KBM-7 (cell line): ENCODE measurements at places on chromosomes 5 and 9.

DNA sequence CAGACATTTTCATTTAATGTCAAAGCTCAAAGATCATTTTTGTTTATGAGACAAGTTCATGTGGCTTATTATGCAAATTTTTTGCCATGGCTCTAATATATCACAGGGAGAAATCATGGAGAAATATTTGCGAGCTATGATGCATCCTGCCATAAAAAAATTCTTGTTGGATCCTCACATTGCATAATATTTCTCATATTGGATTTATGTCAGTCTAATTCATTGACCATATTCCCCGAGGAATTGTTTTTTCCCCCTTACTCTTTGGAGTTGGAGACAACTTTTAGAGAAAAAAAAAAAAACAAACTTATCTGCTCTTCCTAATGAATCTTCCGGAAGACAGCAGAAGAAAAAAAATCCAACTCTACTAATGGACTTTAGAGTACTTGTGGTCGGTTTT lies 4.3 kb downstream of the ZNF462 start:
- DNase-seq, result no peak

DNA sequence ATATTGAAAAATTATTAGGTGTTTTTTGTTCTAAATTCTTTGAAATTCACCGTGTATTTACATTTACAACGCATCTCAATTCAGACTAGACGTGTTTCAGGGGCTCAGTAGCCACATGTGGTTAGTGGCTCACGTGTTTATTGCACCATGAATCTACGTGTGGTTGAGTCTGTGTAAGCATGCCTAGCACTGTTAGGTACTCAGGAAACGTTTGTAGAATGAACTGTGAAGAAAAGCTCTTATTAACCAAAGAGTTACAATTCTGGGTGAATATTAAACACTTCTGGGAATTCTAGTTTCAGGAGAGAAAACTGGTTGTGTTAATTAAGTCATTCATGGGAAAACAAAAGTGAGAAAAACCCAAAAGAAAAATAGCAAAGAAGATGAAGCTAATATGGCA lies 117.5 kb upstream of the CDH6 start:
- DNase-seq, result no peak

- no peak for DNase-seq
Measured at GRCh38 chr5:146126068-146126467, 20.7 kb upstream of the PLAC8L1 start.

DNA sequence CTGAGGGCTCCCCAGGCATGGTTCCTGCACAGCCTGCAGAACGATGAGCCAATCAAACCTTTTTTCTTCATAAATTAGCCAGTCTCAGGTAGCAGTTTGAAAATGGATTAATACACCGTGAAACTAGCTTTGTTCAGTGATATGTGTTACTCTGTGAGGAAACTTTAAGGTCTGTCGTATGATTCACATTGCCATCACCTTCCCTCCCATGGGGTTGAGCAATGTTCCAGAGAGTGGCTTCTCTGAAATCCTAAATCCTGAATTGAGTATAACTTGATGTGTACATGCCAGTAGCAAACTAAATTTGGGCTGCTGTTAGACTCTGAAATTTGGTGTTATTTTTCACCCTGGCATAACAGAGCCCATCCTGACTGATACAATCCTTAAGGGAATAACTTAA lies 866.4 kb upstream of the C9orf72 start:
- no peak for DNase-seq

- DNase-seq, result no peak
Measured at GRCh38 chr9:89134709-89135108, 43.9 kb downstream of the SHC3 start.
